ENCODE measurements at places on chromosomes 2 and 18. TPM values are rescaled to one million over a fixed set of nuclear protein-coding genes. Genes with fewer than 3 reads are reported as not detected.

DNA sequence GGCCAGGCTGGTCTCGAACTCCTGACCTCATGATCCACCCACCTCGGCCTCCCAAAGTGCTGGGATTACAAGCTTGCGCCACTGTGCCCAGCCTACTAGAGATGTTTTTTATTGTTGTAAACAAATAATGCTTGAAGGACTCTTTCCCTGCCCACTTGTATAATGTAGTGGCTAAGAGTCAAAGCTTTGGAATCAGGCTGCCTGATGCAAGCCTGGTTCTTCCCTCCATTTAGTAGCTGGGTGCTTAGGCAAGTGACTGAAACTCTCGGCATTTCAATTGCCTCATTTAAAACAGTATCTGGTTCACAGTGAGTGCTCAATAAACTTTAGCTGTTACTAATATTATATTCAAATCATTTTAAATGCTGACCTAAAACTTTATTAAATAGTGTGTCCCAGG lies 264.0 kb upstream of the FBXO11 start:
- no peak for DNase-seq

Gene RAB27B
- 0.62 TPM for total RNA-seq

DNA sequence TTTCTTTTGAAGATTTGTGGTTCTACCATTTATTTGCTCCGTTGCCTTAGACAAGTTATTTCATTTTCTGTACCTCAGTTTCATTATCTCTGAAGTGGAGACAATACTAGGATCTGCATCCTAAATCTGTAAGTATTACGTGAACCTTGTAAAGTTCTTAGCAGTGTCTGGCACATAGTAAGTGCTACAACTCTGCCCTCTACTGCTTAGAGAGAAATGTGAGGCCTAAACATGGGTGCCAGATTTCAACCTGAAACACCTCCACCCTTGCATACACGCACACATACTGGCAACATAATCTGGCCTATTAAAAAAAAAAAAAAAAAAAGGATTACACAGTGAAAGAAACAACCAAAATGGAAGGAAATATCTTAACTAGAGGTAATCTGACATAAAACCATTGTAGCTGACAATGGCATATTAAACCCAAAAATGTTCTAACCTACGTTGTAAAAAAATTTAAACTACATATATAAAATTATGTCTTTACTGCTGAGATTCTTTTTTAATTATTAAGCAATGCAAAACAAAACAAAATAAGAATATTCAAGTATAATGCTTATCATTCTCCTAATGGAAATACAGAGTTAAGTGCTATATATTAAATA lies 132.6 kb downstream of the MAP2 start:
- no peak for DNase-seq

GRCh38 chr2:77104554-77104953 lies 417.6 kb downstream of the LRRTM4 start:
- DNase-seq = no peak

Gene ALKAL2
- 3.0 TPM for total RNA-seq

- no peak for DNase-seq
These were observed 34.5 kb upstream of the GRB14 start for GRCh38 chr2:164655750-164656149.

Gene ADCYAP1
- 0.27 TPM for total RNA-seq

Gene TBR1
- total RNA-seq = not detected

- no peak for DNase-seq
These were observed 59.1 kb downstream of the ARL4C start for GRCh38 chr2:234437642-234438304.

GRCh38 chr2:120826260-120826648 lies 90.6 kb downstream of the GLI2 start:
- peak; percentile 39 for DNase-seq

- no peak for DNase-seq
These were observed 44.7 kb downstream of the SOX11 start for GRCh38 chr2:5736886-5737285.

DNA sequence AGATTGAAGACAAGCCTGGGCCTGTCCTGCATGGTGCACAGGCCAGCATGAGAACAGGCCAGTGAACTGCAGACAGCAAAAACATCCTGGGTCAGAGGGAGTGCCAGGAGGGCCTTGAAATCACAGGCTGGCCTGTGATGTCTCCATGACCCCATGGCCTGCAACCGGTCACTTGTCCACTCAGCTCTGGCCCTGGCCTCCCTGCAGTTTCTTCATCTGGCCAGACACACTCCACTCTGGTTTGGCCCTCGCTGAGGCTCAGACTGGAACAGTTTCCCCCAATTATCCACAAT lies 12.6 kb downstream of the CYRIA start:
- no peak for DNase-seq

DNA sequence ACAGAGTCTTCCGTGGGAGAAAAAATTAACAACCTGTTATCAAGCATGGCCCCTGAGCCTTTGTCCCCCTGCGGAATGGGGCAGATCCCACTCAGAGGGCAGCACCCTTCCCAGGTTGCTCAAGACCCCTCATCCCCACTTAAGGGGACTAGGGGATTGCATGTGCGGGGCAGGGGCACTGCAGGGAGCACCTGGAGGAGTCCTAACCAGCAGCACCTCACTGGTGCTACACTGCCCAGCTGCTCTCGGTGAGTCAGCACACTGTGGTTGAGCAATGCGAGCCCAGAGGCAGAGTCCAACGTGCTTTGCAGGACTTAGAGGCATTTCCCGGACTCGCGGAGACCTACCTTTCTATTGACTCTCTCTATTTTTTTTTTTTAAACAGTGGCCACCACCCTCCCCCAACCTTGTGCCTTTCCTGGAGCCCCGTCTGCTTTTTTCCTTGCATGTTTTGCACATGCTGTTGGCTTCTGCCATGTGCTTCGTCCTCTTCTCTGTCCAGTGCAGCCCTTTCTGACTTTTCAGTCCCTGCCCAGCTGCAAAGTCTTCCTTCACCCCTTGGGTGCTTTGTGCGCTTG lies 74.0 kb downstream of the IL1R2 start:
- DNase-seq = no peak

DNA sequence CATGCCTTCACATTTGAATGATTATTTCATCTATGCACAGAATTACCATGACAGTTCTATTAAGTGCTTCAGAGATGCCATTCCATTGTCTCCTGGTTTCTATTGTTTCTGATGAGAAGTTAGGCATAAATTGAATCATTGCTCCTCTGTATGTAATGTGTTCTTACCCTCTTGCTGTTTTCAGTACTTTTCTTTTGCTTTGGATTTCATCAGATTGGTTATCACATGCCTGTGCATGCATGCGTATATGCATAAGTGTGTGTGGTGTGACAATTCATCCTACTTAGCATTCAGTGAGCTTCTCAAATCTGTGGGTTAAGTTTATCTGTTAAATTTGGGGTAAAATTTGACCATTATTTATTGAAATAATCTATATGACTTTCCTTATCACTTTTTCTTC lies 263.3 kb upstream of the RND3 start:
- DNase-seq = no peak

Gene KIF1A
- 123 TPM for total RNA-seq

- no peak for DNase-seq
These were observed 116.9 kb upstream of the SCN7A start for GRCh38 chr2:166610913-166611305.

GRCh38 chr2:168348076-168348475 lies 100.7 kb upstream of the STK39 start:
- DNase-seq = no peak

GRCh38 chr18:52442686-52443085 lies 102.7 kb downstream of the DCC start:
- no peak for DNase-seq

DNA sequence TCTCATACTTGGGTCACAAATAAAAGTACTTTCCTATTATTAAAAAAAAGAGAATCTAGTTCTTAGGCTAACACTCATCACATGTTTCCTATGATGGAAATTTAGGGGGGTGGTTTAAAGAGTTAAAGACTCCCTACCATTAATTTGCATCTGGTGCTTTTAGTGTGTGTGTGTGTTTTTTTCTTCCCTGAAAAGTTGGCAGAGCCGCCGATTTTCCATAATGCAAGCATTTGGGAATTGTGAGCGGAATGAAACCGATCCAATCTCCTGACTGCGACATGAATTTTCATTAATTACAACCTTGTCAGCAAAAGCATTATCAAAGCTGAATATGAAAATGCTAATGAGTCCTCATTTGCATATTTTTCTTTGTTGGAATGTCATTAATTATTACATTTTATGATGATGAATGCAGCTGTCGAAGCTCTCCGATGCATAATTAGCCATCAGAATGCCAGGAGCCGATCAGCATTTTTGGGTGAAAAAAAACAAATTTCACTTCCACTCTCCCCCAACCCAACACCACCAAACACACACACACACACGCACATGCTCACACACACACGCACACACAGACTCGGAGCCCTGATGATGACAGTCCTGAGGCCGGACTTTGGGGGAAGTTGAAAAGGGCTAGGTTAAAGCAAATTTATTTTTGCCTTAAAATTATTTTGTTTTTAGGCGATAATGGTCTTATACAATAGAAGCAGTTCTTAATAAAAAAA lies 165.4 kb downstream of the TCF4 start:
- peak; percentile 78 for DNase-seq
